ENCODE measurements at places on chromosomes 6 and 20.

GRCh38 chr6:1633366-1634021 lies 23.8 kb downstream of the FOXC1 start:
- DNase-seq: no peak

DNA sequence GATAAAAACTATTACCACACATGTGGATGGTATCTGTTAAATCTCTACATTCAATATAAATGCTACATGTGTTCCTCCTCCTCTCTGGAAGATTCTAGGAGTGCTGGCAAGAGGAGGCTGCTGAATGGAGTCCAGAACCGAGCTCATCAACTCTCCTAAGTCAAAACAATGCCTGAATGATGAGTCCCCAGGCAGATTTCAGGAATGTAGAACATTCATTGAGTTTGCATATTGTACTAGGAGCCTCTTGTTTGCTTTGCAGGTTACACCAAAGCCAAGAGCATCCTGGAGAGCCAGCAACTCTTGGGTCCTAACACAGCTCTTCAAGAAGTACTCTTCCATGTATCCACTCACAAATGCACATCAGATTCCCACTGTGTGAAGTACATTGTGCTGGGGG lies 117.6 kb upstream of the UST start:
- DNase-seq: no peak

DNA sequence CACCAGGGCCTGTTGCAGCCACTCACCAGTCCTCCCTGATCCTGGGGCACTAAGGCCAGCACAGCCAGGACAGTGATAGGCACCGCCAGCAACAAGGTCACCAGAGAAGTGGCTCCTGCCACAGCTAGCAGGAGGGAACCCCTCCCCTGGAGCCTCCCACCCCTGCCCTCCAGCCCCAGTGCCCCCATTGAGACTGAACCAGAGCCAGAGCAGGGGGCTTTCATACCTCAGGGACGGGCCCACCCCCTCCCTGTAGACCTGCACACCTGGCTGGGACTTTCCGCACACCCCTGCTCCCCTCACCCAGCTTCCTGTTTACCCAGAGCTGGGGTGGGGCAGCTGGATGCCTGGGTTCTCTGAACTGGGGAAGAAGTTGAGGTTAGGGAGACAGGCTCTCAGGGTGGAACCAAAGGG lies at the start of gene LTB:
LTB (minus strand) TSS at position 195 of the 414 bp plus-strand sequence; CDS start at position 188, 7 bp downstream.
- DNase-seq: no peak

- no peak for DNase-seq
Observed at GRCh38 chr6:114987281-114987680, 644.5 kb upstream of the HS3ST5 start.

DNA sequence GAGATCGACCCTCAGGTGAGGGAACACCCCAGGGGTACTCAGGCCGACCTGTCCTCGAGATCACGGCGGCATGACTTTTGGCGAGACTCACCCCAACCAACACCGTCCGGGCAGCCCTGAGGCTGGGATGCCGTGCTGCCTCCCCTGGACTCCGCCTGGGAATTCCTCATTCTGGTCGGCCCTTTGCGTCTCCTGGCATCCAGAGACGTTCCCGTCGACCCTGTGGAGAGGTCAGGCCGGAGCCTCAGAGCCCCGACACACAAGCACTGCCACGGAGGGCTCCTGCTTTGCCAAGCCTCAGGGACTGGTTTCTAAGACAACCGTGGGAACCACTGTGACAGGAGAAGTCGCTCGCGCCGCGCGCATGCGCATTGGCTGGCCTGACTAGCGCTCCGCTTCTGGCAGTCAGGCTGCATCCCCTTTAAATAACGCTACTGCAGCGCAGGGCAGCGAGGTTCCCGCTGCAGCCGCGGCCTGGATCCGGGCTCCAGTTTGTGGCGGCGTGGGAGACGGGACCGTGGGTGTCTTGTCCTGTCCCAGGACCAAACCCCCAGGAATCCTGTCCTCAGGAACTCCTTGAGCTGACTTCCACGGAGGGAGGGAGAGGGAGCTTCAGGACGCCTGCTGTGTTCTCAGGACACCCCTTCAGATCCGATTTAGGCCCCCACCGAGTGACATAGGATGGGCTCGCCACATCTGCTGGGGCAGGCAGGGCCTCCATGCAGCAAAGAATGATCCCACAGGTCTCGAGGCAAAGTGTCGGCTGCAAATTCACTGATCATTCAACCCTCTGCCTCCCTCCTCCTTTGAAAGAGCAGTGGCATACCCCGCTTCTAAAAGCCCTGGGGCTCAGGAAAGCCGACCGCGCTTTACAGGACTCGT lies 163.2 kb upstream of the ZNF337 start:
- no peak for DNase-seq

DNA sequence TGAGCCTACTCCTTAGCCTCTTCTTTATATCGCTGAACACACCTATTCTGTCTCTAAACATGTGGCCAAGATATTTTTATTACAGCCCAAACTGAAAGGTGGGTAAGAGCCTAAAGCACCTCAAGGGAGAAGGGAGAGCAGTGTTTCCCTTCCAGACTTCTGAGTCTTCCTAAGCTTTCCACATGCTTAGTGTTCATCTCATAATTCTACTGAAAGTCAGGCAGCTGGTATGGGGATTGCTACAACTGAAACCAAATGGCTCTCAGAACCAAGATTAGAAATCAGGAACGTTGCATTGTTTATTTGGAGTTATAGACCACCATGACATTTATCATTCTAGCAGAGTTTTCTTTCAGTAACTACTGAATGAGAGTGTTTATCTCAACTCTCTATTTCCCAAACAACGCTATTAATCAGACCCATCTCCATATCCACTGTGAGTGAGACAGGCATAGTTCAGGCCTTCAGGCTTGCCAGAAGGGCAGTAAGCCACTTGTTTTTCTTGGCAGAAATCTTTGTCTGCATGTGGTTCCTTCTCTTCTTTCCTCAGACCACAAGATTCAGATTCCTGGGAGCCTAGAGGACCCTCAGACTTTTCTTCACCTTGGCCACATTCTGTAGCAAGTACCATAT lies 22.8 kb downstream of the VGLL2 start:
- no peak for DNase-seq

DNA sequence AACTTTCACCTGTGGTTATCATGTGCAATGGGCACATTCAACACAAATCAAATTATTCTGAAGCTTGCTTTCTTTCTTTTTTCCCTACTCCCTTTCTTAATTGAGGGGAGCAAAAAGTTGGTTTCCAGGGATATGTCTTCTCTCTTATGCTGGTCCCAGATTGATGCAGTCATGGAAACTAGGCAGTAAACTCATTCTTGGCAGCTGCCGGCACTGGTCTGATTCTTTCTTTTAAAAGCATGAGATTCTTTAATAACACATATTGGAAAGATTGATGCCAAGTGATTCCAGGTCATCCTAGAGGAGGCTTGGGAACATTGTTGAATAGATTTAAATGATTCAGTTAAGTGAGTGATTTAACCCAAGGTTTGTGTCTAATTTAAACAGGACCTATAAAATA lies 29.0 kb downstream of the PTPRA start:
- DNase-seq: no peak

DNA sequence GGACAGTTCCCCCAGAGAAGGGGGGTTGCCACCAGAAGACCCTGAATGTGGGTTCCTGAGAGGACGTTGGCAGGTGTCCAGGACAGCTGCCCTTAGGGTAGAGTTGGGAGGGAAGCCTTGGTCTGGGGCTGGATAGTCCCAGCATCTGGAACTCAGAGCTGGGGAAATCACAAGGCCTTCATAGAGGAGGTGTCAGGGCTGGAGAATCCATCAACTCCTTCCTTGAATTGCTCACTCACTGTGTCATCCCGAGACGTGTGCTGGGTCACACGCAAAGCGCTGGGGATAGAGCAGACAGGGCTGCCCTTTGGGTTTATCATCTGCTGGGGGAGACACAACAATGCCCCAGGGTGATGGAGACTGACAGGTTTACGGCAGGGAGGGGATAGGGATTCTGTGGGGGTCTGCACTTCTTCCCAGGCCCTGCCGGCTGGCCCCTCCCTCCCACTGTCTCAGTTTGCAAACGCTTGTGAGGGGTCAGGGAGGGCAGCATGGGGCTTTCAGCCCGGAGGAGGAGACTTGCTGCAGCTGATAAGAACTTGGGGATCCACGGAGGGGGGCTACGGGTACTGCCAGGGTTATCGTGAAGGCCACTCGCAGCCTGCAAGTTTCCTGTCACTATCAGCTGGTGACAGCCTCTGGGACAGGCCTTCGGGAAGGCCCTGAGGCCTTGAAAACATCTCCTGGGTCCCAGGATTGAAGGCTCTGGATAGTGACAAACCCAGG lies 18.6 kb downstream of the RBM38 start:
- DNase-seq: no peak

- DNase-seq: no peak
Observed at GRCh38 chr6:158064725-158065251, 83.1 kb downstream of the SYNJ2 start.

- DNase-seq: no peak
Observed at GRCh38 chr6:125787791-125788190, 3.0 kb upstream of the NCOA7 start.

GRCh38 chr6:36071281-36071680 lies 43.7 kb downstream of the MAPK14 start:
- DNase-seq: no peak

GRCh38 chr6:7727946-7728854 lies 2.3 kb downstream of the BMP6 start:
- no peak for DNase-seq

- no peak for DNase-seq
Observed at GRCh38 chr6:1377526-1377925, 11.8 kb upstream of the FOXF2 start.

DNA sequence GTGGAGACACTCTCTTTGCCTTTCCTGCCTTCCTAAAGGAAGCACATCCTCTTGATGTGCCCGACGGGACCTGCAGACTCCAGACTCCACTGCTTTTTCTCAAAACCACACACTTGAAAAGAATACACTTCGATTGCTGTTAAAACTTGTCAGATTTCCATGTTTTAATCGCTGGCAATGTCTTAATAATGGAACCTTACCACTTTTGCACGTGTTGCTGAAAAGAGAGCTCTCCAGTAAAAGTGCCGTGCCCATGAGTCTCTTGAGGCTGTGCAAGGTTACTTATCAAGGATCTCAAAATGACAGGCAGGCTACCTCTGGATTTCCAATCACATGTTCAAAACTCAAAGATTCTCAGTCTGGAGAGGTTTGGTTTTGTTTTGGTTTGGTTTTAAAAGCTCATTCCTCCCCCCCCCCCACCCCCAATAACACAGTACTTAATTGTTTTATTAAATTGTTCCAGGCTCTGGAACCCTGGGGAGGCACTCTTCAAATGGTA lies 12.0 kb upstream of the TFAP2A start:
- no peak for DNase-seq

DNA sequence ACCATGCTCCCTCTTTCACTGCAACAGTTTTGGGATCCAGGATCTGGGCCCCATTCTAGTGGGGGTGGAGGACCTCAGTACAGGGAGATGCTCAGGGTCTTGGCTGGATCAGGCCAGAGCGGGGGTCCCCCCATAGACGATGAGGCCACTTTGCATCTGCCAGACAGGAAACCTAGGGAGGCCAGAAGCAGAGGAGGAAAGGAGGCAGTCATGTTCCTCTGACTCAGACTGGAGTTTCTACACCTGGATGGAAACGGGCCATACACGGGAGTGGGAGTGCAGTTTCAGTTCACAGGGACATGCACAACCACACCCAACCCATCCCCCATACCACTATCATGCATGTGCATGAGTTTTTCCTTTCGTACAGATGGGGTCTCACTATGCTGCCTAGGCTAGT lies 3.6 kb upstream of the EMILIN3 start:
- DNase-seq: no peak

DNA sequence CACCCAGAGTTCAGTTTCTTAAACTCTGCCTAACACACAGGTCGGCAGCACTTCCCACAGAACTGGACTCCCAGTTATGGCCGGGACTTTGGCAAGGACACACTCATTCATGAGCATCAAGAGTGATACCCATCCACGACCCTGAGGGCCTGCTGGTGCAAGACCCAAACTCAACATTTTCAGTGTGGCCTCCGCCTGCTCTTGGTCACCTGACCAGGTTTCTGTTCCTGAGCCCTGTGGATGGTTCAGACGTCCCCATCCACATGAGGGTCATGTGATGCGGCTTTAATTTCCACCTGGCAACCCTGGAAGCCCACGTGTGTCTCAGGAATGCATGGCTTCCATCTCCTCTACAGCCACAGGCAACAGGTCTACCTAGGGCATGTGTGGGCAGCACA lies 245.3 kb downstream of the DLL1 start:
- no peak for DNase-seq

GRCh38 chr6:107061125-107062020 lies 33.4 kb downstream of the MTRES1 start:
- no peak for DNase-seq

DNA sequence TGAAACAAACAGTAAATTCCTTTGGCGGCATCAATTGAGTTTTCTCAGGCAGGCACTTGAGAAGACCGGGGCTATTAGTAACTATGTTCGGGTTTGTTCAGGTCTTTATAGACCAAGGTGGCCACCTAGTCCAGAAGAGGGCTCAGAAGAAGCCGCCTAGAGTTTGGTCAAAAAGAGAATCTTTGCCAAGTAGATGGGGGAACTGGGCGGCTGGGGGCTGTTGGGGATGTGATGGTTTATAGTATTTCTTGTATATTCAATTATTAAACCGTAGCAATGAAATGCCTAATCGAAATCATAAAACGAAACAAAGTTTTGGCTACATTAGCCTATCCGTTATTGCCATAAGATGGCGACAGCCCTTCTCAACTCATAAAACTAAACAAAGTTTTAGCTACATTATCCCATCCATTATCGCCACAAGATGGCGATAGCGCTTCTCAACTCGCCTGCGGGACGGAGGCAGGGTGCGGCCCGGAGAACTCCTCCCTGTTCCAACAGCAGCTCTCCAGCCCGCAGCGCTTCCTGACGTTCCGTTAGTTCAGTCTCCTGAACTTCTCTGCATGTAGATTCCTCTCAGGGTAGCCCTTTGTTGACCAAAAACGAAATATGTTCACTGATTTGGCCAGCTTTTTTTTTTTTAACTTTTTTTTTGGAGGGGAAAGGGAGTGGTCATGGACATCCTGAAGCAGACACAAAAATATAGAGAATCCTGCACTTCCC lies 120.5 kb upstream of the PRSS16 start:
- DNase-seq: peak; percentile 88

GRCh38 chr6:82915666-82916065 lies 150.0 kb downstream of the UBE3D start:
- no peak for DNase-seq

GRCh38 chr20:36153736-36154699 lies 522 bp upstream of the EPB41L1 start:
- DNase-seq: peak; percentile 79

DNA sequence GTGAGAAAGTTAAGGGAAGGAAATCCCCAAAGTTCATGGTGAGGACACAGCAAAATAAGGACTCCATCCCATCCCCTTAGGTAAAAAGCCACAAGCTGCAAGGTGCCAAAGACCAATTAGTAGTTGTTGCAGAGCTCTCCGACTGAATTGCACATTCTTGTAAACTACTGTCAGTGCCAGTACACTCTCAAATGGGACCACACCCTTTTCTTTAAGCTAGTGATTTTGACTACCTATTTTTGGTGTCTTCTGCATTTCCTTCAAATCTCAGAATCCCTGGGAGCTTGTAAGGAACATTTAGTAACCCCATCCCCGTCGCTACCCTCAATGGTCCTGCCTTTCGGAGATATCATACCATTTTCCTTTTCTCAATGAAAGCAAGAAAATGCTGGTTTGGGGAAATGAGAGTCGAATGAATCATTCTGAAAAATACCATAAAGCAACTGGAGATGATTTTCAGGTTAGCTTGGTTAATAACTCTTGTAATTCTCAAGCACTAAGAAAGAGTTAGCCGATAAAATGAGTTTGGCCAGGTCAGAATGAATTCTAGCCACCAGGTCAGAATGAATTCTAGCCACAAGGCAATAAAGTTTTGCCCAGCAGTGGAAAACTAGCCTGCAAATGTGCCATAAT lies 5.2 kb upstream of the HMGN3 start:
- DNase-seq: no peak

GRCh38 chr6:68235326-68235784 lies 399.7 kb upstream of the ADGRB3 start:
- no peak for DNase-seq
